ENCODE measurements at places on chromosomes 7 and 10.

DNA sequence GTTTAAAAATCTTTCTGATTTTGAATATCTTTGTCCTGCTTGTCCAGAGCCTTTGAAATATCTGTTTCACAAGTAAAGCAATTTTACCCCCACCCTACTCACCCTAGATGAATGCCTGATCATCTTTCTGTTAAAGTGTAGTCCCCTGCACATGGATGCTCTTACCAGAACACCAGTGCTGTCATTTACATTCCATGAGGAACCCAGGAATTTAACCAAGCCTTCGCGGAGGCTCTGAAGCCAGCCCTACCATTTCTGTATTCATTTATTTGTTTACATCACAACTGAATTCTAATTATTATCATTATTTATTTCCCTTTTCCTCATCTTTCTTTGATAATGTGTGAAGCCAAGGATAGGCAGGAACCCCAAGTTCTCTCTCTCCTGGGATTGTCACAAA, 167.8 kb upstream of the MYO3A start:
- DNase-seq, result no peak

- no peak for DNase-seq
Measured at GRCh38 chr10:121076776-121077715, 225.9 kb downstream of the WDR11 start.

- no peak for DNase-seq
Measured at GRCh38 chr10:5493691-5494090, 5.7 kb downstream of the CALML5 start.

- DNase-seq, result no peak
Measured at GRCh38 chr7:73831834-73832651, 1.2 kb downstream of the CLDN4 start.

- no peak for DNase-seq
Measured at GRCh38 chr7:98470485-98471240, 69.8 kb upstream of the BAIAP2L1 start.

GRCh38 chr7:147670759-147671158, 919.8 kb upstream of the C7orf33 start:
- DNase-seq, result no peak

GRCh38 chr7:69696054-69696591, 97.8 kb downstream of the AUTS2 start:
- peak; percentile 25 for DNase-seq

DNA sequence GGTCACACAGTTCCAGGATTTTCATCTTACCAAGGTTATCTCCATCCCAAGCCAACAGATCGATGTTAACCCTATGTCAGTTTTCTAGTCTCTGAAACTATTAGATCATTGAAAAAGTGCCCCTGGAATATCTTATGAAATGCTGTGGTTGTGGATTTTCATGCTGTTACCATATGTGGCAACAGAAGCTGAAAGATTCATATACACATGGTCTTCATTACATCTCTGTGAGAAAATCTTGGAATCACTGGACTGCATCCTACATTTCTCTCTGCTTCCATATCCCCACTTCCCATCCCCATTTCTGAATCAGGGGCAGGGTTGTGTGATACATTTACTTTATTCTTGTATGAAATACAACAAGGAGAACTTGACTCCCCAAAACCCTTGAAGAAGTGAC, 146.1 kb downstream of the SLC16A9 start:
- DNase-seq, result no peak

- no peak for DNase-seq
Measured at GRCh38 chr7:149878523-149878921, 4.8 kb downstream of the ATP6V0E2 start.

DNA sequence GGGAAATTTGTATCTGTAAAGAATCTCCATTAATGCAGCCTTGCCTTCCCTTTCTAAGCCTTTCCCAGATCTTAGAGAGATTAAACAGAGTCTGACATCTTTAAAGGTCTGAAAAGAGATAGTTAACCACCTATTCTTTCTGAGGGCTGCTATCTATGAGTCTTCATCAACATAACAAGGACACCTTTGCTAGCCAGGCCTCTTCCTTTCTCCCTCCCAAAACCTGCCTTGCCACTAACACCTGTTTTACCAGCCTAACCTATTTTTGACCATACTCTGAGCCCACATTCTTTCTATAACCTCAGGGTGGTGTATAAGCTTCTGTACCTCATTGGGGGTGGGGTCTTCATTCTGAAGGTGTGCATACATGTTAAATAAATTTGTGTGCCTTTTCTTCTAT, 217.1 kb downstream of the IPMK start:
- DNase-seq, result no peak

DNA sequence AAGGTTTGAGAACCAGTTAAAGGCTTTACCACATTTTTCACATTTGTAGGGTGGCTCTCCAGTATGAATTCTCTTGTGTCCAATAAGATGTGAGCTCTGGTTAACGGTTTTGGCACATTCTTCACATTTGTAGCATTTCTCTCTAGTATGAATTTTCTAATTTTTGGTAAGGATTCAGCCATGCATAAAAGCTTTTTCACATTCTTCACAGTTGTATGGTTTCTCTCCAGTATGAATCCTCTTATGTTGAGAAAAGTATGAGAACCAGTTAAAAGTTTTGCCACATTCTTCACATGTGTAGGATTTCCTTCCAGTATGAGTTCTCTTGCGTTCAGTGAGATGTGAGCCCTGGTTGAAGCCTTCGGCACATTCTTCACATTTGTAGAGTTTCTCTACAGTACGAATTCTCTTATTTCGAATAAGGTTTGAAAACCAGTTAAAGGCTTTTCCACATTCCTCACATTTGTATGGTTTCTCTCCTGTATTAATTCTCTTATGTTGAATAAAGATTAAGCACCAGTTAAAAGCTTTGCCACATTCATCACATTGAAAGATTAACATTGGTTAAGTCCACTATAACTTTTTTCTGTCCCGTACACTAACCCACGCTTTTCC, 33.2 kb upstream of the ZNF479 start:
- no peak for DNase-seq

DNA sequence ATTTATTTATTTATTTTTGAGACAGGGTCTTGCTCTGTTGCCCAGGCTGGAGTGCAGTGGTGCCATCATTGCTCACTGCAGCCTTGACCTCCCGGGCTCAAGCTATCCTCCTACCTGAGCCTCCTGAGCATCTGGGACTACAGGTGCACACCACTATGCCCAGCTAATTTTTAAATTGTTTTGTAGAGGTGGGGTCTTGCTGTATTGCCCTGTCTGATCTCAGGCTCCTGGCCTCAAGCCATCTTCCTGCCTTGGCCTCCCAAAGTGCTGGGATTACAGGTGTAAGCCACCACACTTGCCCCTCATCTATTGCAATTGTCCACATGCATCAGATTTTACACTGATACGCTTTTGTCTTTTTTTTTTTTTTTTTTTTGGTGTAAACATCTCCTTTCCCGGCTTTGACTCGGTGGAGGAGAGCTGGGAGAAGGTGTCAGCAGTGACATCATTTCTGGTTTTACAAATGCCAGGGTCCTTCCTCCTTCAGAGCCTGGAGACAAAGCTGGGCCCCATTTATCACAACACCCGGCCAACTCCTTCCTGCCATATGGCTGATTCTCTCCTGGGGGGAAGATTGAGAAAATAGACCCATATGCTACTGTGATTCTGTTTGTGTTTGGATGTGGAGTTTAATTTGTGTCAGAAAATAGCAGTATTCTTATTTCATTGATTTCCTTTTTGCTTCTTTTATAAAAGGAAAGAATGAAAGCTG, 61.3 kb downstream of the GALNT17 start:
- DNase-seq, result no peak

DNA sequence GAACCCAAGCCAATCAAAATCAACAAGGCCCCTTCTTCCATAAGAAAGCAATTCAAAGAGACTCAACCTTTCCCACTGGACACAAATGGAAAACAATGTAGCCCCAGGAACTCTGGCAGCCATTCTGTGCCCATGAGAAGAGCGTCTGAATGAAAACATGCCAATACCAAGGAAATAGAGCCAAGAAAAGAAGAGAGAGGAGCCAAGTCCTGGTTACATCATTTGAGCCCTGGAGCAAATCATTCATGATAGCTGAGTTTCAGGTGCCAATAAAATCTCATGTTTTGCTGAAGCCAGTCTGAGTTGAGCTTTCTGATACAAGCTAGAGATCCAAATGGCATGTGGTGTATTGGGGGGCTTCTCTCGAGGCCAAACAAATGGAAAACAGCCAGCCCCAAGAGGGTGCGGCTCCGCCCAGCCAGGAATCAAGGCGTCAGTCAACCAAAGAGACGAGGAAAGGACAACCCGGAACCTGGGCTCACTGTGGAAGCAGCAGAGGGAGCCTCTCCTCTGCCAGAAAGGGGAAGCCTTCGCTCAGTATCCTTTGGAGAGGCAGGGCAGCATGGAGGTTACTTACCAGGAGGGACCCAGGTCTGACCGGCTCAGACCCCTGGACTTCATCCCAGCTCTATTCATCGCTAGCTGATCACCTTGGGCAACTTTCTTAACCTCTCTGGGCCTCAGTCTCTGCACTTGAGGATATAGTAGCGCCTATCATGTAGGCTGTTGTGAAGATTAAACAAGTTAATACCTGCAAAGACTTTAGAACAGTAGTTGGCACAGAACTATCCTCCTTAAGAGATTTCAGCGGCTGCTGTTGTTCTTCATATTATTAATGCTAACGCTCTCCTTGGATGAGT, 61.8 kb downstream of the OAT start:
- DNase-seq, result no peak
